ENCODE measurements at places on chromosomes 16 and 17.

- DNase-seq = no peak
Measured at GRCh38 chr17:65947831-65948230, 244.1 kb downstream of the CEP112 start.

DNA sequence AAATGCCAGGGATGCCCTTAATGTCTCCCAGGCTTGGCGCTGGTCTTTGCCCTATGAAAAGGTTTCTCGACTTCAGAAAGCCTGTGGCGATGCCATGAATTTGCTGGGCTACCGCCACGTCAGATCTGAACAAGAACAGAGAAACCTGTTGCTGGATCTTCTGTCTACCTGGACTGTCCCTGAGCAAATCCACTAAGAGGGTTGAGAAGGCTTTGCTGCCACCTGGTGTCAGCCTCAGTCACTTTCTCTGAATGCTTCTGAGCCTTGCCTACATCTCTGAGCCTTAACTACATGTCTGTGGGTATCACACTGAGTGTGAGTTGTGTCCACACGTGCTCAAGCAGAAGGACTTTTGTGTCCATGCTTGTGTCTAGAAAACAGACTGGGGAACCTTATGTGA, 11.4 kb downstream of the CHST4 start:
- DNase-seq = no peak

- DNase-seq = no peak
Measured at GRCh38 chr17:62749926-62750325, 58.2 kb downstream of the MARCHF10 start.

DNA sequence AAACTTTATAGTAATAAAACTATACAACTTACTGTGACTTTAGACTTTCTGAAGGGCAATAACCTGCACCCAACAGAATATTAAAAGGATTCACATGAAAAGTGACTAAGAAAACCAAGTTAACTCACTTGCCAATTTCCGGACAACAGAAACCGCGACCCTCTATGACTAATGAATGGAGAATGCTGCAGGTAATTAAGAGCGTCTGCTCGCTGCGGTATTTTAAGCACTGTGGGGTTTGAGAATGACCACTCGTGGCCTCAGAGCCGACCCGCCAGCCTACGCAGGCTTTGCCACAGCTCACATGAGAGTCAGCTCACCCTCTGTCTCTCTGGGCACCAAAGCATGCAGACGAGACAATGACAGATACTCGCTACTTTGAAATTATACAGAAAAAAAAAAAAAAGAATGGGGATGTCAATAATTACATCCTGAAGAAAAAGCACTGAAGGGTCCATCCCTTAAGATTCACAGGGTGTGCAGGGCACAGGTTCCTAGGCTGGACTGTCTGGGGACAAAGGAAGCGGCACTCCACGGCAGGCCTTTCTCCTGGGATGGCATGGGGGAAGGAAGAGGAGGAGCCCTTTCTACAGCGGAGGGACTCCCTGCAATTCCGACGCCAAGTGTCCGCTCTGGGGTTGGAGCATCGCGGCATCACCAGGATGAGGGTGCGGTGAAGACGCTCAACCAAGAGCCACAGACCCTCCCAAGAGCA, 35.0 kb downstream of the ZCCHC14 start:
- no peak for DNase-seq

DNA sequence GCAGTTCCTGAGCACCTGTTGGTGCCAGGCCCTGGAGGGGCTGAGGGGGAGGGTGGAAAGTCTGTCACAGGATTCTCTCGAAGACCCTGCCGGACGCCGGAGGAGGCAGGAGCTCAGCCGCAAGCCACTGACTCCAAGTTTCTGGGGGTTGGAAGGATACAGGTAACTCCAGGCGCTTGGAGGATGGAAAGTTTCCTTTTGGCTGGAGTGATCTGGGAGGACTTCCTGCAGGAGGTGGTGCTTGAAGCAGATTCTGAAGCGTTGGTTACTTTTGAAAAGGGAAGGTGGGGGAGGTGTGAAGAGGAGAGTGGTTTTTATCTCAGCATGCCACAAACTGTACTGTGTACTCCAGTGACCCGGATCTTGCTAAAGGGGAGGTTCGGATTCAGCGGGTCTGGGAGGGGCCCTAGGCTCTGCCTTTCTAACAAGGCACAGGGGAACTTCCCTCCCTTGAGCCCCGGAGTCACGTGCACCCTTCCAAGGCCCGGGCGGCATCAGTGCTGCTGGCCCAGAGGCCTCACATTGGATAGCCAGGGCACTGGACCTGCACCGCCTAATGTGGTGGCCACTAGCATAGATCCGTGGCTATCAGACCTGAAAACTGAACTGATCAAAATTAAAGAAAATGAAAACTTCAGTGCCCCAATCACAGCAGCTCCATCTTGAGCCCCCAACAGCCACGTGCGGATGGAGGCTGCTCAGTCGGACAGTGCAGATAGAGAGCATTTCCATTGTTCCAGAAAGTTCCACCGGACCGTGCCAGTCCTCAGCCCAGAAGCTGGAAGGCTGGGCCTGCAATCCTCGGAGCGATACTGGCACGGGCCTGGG, 42.2 kb upstream of the GSE1 start:
- no peak for DNase-seq

DNA sequence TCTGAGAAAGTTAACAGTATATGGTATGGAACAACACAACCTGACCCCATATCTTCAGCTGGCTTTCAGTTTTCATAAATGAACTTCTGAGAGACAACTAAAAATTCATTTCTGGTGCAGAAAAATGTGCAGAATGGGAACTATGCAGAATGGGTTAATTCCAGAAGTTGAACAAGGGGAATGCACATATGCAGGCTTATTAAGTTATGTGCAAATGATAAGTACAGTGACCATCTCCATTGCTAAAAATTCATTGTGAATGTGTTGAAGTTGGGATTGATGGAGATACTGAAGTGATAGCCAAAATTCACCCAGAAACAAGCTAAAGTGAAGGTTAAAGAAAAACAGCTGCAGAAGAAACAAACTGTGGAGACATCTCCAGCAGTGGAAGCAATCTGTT, 315.8 kb downstream of the CA10 start:
- DNase-seq = no peak

GRCh38 chr17:27553019-27553511, 77.9 kb upstream of the LGALS9 start:
- DNase-seq = no peak

- DNase-seq = no peak
Measured at GRCh38 chr17:78200451-78200850, 13.3 kb downstream of the AFMID start.

- no peak for DNase-seq
Measured at GRCh38 chr16:21646721-21647561, 5.5 kb downstream of the IGSF6 start.

- DNase-seq = no peak
Measured at GRCh38 chr16:59116744-59117143, 382.6 kb upstream of the GOT2 start.

GRCh38 chr17:21511363-21512195, 135.4 kb downstream of the KCNJ12 start:
- DNase-seq = peak; percentile 89

GRCh38 chr17:18111330-18111971, 2.9 kb downstream of the MYO15A start:
- DNase-seq = no peak

GRCh38 chr16:17543073-17543472, 72.3 kb upstream of the XYLT1 start:
- DNase-seq = no peak

DNA sequence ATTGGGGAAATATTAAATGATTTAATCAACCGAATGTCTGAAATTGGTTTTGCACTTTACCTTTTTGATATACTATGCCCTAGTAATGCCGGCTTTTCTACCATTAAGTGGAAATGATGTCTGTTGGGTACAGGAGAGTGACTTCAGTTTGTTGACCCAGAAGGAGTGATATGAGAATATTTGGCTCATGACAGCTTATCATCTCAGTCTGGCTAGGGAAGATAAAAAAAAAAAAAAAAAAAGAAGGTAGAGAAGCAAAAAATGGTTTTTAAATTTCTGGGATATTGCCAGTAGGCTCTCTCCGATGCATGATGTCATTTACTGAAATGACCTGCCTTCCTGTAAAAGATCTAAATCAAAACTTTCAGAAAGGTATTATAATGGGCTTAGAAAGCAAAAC, 69.0 kb downstream of the CNTNAP4 start:
- DNase-seq = no peak

DNA sequence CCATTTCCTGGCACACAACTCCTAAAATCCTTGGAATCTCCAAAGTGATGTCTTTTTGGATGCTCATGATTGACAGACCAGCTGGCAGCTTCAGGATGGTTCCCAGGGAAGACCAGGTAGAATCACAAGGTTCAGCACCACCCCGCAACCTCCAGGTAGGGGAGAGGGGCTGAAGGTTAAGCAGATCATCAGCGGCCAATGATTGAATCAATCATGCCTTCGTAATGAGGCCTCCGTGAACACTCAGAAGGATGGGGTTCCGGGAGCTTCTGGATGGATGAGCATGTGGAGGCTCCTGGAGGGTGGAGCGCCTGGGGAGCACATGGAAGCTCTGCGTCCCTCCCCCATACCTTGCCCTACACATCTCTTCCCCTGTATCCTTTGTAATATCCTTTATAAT, 185.9 kb downstream of the SEC14L1 start:
- DNase-seq = peak; percentile 22

- no peak for DNase-seq
Measured at GRCh38 chr17:34257299-34257985, 2.4 kb downstream of the CCL2 start.

- DNase-seq = no peak
Measured at GRCh38 chr16:281660-282255, 1.2 kb upstream of the PDIA2 start.

GRCh38 chr17:12362853-12363455, 302.7 kb upstream of the MYOCD start:
- no peak for DNase-seq

DNA sequence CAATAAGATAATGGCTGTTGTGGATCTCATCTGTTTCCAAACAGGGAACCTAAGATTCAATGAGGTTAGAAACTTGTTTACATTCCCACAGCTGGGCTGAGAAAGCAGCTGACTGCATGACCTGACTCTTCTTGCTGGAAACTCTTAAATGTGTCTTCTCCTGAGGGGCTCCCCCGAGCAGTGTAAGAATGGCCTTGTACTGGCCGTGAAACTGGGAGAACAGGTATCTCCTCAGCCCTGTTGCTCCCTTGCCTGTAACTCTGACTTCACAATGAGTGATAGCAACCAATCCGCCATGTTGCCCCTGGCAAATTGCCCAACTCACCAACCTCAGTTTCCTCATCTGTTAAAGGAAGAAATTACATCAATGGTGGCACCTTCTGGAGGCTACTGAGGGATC, 59.1 kb upstream of the CCL2 start:
- no peak for DNase-seq

DNA sequence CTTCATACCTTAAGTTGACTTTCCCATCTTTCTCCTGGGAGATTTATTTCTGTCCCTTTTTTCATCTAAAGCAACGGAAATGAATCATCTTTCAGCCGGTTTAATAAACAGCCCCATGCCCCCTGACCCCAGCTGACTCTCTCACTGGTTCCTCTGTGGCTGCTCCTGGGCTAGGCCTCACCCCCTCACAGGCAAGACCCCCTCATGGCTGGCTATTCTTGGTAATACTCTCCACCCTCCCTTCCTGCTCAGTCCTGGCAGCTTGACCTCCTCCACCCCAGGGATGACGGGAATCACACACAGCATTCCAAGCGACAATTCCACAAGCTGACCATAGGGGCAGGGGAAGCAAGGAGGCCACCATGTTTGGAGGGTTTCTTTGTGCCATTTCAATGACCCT, 1.5 kb upstream of the ADAP2 start:
- no peak for DNase-seq

DNA sequence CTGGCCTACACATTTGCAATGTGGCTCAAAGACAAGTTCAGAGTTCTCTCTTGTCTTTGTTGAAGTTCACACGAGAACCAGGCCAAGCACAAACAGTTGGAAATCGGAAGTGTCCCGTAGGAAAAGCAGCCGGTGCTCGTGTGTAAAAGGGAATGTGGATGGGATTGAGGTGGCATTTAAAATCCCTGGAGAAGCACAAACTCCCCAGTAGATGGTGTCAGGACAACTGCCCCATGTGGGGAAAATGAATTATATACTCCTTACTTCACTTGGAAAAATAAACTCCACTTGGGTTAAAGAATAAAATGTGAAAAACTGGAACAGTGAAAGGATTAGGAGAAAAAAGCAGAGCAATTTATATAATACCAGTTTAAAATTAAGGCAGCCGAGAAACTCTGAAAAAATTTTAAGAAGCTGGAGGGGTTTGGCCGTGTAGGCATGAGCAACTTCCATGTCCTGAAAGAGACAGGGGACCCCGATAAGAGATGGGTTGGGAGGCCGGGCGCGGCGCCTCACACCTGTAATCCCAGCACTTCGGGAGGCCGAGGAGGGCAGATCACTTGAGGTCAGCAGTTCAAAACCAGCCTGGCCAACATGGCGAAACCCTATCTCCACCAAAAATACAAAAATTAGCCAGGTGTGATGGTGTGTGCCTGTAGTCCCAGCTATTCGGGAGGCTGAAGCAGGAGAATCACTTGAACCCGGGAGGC, 28.1 kb downstream of the CBFA2T3 start:
- no peak for DNase-seq

DNA sequence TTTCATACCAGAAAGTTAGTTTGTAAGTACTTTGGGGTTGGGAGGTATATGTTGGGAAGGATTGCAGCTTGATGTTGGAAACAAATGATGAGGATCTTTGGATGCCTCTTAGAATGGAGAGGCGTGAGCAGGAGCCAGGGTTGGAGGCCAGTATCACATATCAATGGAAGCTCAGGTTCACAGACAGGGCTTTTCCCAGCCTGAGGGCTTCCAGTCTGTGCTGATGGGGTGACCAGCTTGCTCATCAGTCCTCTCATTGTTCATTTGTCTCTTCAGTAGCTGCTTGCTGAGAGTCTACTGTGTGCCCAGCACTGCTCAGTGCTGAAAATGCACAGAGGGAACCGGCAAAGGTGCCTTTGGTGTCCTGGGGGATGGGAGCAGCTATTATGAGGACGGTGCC, 5.8 kb downstream of the DNAAF1 start:
- DNase-seq = no peak

DNA sequence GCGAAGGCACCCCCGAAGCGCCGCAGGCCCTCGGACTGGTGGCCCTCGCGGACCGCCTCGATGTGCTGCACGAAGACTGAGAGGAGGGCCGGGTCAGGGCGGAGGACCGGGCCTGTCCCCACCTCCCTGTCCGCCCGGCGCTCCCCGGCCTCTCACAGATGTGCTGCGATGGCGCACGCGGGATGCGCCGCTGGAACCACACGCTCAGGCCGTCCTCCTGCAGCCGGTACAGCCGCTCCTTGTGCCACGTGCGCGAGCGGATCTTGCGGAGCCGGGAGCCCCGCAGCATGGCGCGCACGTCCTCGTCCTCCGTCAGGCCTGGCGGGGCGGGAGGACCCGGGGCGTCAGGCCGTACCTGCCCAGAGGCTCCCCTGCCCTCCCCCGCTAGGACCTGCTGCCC, 11.3 kb downstream of the PLCD3 start:
- no peak for DNase-seq

DNA sequence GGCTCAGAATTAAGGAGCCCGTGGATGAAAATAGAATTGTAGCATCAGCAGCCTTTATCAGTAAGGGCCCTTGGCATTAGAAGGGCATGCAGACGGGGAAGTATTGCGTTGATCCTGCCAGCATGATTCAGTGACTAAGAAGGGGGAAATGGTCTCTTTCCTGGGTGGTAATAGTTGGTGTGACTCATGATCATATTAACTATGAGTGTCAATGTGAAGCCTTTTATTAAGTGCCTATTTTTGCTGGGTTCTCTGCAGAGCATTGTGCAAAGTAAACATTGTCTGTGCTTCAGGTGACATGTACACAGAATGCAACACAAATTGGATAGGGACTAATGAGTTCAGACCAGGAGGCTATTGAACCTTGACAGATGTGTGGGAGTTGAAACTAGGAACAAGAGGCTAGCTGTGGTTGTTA, 24.5 kb downstream of the RCVRN start:
- no peak for DNase-seq

GRCh38 chr16:81997738-81998137, 13.5 kb downstream of the SDR42E1 start:
- no peak for DNase-seq

Data from coronary artery (tissue), 2 donors.